ENCODE measurements at places on chromosomes 16 and 17.

DNA sequence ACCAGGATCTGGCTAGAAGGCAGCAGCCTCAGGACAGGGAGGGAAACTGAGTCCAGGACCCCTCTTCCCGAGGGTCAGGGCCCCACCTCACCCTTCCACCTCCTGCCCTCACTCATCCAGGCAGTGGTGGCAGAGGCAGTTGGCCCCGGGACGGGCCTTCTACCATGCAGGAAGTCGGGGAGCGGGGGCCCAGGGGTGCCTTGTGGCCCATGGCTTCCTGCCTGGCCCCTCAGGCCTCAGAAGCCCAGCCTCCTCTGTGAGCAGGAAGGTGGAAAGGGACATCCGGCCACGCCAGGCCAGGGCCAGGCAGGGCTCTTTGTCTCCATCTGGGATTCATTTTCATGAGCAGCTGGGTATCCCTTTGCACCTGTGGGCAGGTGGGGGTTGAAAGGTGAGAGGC lies 58.5 kb downstream of the BAHCC1 start:
- DNase-seq, result no peak

DNA sequence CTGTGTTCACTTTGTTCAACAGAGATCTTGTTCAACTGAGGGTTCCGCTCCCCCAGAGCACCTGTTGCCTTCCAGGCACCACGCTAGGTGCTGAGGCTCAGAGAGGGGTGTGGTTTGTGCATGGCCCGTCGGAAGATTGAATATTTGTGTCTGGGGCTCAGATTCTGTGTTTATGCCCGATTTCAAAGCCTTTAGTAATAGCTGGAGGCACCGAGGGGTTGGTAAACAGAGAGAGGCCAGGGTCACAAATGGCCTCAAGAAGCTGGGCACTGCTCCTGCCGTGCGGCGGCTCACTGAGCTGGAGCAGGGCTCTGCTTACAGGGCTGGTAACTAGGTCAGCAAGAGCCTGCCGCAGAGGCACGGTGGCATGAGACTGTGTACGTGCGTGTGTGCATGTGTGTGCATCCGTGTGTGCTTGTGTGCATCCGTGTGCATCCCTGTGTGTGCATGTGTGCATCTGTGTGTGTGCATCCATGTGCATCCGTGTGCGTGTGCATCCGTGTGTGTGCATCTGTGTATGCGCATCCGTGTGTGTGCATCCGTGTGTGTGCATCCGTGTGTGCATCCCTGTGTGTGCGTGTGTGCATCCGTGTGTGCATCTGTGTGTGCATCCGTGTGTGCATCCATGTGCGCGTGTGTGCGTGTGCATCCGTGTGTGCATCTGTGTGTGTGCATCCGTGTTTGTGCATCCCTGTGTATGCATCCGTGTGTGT lies 5.4 kb downstream of the ITGAE start:
- DNase-seq, result no peak

DNA sequence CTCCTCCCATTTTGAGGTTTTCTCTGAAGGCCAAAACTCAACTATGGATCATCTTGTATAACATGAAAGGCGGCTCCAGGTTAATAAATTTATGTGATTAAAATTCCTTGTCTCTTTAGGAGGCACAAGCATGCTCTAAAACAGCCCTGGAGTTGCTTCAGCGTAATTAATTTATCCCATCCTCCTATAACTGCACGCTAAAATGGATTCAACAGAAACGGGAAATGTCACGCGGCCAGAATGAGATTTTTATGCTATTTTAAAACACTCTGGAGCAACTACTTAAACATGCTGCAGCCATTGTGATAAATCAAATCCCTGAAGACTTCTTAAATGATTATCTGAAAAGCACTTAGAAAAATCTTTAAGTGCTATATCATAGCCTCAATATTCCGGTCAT lies 106.6 kb downstream of the ADAMTS18 start:
- no peak for DNase-seq

- no peak for DNase-seq
These were observed 44.3 kb downstream of the PMP22 start for GRCh38 chr17:15220785-15221184.

GRCh38 chr17:30505868-30506417 lies 28.7 kb downstream of the GOSR1 start:
- no peak for DNase-seq

DNA sequence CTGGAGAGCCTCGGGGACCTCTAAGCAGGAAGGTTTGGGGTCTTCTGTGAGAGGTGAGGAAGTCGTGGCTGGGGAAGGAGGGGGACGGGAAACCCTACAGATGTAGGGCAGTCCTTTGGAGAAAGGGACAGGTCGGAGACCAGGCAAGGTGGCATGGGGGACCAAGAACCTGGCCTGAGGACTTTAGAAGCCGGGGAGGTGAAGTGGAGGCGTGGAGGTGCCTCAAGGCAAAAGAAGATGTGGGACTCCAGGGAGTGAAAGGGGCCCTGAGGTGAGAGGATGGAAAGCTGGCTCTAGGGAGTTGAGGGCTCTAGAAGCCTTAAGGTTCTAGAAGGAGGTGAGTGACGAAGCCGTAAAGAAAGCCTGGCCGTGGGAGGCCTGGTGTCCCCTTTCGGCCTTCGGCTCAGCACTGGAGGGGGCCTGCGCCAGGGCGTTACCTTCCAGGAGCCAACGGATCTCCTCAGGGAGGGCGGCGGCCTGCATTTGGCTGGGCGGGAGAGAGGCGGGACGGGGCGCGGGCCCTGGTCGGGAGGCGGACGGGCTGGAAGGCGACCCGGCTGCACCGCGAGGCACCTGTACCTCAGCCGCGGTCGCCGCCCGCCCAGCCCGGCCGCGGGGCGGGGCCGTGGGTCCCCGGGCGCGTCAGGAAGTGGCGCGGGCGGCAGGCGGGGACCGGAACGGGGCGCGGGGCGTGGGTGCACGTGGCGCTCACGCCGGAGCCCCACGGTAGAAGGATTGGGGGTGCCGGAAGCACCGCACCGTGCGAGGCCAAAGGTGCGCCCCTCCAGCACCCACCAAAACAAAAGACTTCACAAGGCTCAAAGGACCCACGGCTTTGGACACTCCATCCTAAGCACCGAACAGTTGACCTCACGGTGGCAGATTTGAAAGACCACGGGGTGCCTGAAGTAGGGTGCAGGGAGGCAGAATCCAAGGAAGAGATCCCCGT lies at the start of gene SKAP1:
Gene SKAP1, minus strand, starts transcription at position 577 of the 949 bp plus-strand sequence.
- DNase-seq, result peak; percentile 31

GRCh38 chr16:14608111-14608566 lies 21.9 kb downstream of the PARN start:
- no peak for DNase-seq

DNA sequence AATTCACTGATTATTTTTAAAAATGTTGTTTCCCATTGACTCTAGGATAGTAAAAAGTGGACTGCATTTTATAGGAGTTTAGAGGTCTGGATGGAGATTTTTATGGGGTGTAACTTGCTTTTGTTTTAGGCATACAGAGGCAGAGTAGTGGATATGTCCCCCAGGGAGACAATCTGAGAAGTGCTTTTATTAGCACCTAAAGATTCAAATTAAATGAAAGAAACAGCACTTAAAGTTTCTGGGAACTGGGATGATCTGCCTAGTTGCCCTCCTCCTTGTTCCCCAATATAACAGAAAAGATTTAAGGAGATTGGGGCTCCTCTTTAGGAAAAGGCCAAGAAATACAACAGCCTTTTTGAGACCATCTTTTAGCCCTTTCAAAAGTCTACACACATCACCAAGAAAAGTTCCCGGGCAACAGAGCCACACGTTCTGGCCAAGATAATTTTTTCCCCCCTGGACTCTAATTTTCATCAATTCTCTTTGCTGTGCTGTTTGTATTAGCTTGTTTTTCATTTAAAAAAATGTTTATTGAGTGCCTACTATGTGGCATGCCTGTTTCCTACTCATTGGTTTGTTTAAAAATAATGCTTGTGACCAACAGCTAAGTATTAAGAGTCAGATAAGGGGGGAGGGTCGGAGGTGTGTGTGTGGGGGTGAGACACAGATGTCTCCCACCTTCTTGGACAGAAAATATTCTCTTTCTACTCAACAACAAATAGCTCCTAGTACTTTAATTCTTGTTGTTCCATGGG lies 2.5 kb upstream of the IGF2BP1 start:
- no peak for DNase-seq

DNA sequence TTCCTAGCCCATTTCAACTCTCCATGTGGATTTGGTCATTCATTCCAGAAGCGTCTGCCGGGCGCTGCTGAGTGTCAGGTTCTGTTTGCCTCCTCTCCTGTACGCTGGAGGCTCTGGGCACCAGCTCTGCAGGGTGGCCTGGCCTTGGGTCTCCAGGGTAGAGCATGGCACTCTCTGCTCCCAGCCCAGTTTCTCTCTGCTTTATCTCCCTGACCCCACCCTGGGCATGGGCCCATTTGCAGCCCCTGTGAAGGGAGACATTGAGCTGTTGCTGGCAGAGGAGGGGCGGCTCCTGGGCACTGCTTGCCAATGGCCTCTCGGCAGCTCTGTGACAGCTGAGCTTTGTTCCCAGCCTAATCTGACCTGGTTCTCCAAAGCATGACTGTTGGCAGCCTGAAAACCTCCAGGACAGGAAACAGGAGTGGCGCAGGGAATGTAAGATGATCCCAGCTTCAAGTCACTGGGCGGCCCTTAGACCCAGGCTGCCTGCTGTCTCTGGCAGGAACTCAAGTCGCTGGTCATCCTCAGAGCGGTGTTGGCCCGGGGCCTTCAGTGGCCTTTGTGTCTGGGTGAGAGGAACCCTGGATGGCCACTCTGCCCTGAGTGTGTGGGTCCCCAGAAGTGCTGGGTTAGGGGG lies 146.8 kb downstream of the SEC14L1 start:
- DNase-seq, result peak; percentile 69

DNA sequence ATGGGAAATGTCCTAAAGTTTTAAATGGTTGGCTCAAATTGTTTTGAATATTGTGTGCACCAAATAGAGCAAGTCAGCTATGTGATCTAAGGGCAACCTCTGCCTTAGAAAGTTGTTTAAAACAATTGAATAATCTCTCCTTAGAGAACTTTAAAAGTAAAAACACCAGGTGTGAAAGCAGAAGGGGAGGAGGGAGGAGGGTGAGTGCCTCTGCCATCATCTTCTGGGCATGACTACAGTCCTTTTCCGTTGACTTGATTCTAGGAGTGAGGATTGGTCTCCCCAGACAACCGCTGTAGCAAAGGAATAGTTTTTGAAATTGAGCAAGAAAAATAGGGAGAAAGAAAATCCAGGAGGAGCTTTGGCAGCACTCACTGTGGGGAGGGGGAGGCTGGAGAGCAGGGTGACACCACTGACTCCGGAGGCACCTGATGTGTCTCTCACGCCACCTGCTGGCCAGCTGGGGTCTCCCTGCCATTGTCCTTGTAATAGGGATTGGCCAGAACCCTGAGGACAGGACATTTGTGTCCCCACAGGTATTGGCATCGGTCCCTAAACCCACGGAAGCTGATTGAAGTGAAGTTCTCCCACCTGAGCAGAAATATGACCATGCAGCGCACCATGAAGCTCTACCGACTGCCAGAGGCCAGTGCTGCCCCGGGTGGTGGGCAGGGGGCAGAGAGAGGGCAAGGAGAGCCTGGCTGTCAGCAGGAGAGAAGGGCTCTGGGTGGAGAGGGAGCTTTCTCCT lies 33.3 kb downstream of the PLCD3 start:
- DNase-seq, result peak; percentile 92

- no peak for DNase-seq
These were observed 21.1 kb downstream of the NPTX1 start for GRCh38 chr17:80455336-80455710.

- no peak for DNase-seq
These were observed 48.4 kb downstream of the RNF157 start for GRCh38 chr17:76191896-76192295.

DNA sequence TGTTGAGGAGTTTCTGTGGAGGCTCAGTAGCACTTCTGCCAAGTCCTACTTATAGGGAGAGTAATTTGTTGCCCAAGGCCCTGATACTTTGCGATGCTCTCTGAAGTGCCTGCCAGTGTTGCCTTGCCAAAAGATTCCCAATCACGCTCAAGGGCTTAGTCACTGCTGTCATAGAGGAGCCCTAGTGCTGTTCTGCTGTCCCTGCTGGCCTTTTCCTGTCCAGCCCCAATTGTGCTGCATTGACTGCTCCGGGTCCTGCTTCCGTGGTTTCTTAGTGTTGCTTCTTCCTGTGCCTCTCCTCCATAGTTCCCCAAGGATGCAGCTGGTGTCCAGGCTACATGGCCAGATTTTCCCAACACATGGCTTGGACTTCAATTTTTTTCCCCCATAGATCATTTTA lies 13.9 kb downstream of the NUP93 start:
- peak; percentile 36 for DNase-seq

- peak; percentile 59 for DNase-seq
These were observed 45.8 kb upstream of the SLC38A10 start for GRCh38 chr17:81340607-81341515.

DNA sequence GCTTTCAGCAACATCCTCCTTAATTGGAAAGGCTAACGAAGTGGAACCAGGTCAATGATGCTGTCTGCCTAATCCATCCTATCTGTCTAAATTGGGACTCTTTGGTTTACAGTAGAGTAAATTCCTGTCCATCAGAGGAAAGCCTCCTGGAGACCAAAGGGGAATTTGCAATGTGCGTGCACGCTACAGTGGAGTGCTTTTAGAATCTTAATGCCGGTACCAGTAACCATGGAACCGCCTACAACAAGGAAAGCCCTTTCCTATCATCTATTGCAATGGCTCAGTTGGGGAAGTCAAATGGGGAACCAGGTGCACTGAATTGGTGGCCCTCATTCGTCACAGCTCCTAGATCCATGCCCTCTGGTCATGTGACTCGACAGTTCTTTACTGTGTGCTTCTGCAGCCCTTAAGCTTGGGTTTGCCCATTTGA lies 110.1 kb downstream of the XYLT1 start:
- no peak for DNase-seq

DNA sequence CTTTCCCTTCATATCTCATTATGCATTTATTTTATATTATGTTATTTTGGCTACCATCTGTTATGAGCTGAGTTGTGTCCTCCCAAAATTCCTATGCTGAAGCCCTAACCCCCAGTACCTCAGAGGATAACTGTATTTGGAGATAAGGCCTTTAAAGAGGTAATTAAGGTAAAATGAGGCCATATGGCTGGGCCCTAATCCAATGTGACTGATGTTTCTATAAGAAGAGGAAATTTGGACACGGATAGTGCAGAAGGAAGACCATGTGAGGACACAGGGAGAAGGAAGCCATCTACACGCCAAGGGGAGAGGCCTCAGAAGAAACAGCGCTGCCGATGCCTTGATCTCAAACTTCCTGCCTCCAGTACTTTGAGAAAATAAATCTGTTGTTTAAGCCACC lies 557.7 kb upstream of the CDH5 start:
- no peak for DNase-seq

Data from left ventricle myocardium superior (tissue), 1 donor.